NCI-H2107 (cell line): ENCODE measurements at places on chromosomes 3 and 15.

DNA sequence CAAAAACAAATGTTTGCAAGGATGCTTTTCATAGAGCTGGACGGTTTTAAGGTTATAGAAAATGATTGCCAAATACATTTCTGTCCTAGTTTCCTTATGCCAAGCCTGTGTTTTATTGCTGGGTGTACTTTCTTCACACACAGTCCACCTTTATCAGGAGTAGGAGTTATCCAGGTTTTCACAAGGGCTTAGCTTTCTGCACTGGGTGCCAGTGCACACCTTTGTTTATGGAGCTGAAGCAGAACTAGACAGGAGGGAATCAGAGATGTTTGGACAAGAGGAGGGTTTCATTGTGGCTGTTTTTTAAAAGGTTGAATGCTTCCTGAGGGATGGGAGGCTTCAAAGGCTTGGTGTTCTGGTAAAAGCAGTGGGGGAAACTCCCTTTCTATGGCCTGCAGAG is 29.5 kb upstream of the FAM3D start:
- DNase-seq = no peak

DNA sequence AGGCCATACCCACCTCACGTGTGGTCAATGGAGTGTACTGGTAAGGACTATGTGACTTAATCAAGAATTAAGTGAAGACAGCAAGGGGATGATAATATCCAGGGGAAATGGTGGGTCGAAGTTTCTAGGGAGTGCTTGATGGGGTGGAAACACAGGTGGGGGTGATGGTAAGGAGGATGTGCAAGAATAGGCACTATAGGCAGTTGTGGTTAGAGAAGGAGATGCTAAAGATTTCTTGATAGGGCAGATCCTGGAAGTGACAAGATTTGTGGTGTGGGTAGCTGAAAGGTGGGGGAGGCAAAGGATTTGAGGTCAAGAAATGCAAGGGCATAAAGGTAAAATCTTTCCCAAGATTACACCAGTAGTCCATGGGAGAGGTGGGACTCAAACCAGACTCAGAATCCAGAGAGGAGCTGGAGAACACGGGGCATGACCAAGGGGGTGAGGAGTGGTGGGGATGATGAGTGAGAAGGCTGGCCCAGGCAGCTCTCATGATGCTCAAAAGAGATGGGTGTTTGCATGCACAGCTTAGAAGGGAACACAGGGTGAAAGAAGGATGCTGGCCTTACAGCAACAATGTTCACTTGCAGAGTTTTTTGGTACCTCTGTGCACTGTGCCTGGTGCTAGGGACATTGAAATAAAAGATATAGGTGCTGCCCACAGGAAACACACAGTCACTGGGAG is 78.4 kb downstream of the CCR1 start:
- no peak for DNase-seq

GRCh38 chr3:27666272-27666671 is 55.9 kb downstream of the EOMES start:
- DNase-seq = no peak

GRCh38 chr3:64539451-64540196 is 148.2 kb downstream of the ADAMTS9 start:
- DNase-seq = no peak

- no peak for DNase-seq
Measured at GRCh38 chr15:36722555-36722954, 143.1 kb downstream of the CDIN1 start.

DNA sequence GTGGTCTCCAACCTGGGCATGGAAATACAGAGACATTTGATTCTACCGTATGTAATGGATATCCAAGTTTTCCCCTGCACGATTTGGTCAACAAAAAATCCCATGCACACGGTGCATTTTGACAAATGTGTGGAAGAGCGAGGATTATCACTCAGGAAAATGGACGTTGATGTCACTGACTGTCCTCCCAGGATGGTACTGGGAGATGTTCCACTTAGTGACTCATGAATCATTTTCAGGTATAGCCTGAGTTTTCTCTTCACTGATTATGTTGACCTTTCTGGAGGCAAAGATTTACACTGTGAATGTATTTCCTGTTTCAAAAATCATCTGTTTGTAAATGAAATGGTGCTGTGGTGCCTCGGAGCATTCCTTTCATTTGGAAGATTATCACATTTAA is 596.7 kb upstream of the ADAMTS9 start:
- DNase-seq = no peak

DNA sequence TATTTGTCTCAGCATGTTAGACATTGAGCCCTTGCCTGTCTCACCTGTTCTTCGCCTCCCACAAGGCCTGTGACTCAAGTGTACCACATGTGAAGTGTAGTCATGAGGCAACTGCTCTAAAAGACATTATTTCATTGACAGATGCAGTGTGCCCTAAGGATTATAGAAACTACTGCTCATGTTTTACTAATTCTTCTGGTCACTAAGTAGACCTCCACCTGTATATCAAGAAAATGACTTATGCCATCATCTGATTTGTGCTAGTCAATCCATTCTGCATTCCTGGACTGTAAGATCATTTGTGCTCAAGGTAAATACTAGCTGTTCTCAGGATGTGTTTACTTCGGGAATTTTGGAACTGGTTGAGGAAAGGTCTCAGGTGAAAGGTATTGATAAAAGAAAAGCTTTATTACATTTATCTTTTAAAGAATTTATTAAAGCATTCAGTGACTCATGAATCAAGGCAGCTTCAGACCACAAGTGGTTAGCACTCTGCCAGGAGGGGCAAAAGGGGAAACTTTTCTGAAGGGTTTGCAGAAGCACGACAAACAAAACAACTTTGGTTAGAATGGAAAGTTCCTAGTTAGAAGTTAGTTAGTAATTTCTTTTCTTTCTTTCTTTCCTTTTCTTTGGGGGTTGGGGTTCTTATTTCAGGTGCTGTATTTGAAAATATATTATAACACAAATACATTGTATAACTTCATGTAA is 465.3 kb upstream of the CBLB start:
- no peak for DNase-seq

DNA sequence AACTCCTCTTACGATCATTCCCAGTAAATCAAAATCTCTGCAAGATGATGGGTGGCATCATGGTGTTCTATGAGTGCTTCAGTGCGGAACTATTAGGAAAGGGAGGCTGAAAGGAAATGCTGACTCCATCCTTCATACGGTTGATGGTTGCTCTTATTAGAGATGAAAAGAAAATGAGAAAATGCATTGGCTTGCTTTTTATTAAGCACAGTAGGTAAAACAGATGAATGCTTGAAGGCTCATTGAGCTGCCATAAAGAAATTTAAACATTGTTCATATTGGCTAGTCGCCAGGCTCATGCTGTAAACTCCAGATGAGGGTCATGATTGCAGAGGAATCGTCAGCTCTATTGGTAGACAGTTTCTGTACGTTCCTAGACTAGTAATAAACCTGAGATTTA is 115.8 kb downstream of the EPHA3 start:
- no peak for DNase-seq

GRCh38 chr3:4395448-4395847 is 71.6 kb downstream of the SUMF1 start:
- DNase-seq = no peak

DNA sequence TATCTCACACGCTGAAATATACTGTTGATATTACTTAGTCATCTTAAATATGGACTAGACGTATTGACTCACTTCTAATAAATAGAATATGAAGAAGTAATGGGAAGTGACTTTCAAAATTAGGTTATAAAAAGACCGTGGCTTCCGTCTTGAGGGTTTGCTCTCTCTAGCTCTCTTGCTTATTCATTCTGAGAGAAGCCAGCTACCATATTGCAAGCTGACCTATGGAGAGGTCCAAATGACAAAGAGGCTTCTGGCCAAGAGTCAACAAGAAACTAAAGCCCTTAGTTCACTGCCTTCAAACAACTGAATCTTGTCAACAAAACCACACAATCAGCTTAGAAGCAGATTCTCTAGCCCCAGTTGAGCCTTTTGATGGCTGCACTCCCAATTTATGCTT is 46.1 kb downstream of the SLC9C1 start:
- no peak for DNase-seq

DNA sequence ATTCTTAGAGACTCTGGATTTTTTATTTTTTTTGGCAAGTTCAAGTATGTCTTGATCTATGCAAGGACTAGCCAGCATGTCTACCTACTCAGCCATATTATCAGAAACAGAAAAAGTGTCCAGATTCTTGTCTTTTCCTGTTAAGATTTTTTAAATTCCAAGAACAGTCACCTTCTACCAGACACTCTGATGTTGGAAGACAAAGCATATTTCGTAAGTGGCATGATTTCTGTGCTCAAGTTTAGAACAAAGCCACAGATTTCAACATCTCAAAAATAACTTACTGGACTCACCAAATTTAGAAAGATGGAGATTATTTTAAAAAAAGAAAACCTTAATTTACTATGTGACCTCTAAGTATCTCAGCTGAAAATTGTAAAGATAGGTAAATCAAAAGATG is 61.9 kb downstream of the GOLGA6L7 start:
- DNase-seq = no peak

DNA sequence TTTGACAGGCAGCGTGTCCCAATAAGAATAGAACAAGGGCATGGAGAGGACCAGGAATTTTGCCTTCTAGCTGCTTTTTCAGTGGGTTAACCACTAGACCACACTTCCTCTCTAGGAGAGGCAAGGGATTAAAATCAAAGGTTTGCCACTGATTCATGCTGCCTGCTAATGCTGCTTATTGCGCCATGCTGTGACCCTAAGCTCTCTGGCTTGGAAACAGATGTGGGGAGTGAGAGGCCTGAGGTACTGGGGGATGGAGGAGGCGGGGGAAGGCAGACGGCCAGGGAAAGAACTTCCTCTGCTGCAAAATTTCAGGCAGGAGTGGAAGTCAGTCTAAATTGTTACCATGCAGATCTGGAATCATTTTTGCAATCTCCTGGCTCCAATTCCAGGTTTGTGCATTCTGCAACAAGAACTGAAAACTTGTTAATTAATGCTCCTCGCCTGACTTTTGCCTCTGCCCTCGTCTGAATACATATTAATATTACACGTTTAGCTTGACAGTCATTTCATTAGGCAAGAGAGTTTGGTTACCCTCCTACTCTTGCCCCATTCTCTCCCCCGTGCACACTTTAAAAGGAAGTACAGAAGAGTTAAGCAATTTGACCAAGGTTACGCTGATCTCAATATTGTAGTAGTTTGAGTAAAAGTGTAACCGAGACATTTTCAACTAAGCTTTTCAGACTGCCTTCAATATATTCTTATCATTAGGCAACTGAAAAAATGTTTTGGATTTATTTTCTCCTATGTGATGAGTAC is 121.7 kb upstream of the SPRED1 start:
- no peak for DNase-seq

GRCh38 chr3:128007033-128007424 is 45.2 kb upstream of the SEC61A1 start:
- DNase-seq = no peak

- no peak for DNase-seq
Measured at GRCh38 chr3:20773320-20773984, 587.4 kb upstream of the SGO1 start.
